ENCODE measurements at places on chromosomes 4 and X. TPM values are rescaled to one million over a fixed set of nuclear protein-coding genes. Genes with fewer than 3 reads are reported as not detected.

DNA sequence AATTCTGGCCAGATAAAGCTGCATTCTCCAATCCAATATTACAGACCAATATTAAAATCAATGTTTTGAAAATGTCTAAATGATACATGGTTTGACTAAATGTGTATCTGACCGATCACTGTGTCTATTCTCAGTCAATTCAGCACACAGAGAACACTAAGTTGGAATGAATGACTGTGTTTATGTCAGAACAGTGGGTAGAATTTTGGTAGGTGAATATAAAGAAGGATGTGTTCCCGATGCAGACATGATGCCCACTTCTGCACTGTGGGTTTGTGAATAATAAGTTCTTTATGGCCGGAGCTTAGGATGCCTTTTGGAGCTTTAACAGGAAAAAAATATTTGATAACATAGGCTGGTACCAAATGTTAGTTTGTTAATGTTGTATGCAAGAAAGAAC is 113.2 kb upstream of the GIMD1 start:
- H3K27me3 ChIP-seq, result no peaks in the 10 kb centered on the region
- no peak overlapping the region for H3K4me3 ChIP-seq
- DNase-seq, result no peak
- no peaks in the 10 kb centered on the region for H3K4me1 ChIP-seq

FREM3 gene
- total RNA-seq, result not detected

DNA sequence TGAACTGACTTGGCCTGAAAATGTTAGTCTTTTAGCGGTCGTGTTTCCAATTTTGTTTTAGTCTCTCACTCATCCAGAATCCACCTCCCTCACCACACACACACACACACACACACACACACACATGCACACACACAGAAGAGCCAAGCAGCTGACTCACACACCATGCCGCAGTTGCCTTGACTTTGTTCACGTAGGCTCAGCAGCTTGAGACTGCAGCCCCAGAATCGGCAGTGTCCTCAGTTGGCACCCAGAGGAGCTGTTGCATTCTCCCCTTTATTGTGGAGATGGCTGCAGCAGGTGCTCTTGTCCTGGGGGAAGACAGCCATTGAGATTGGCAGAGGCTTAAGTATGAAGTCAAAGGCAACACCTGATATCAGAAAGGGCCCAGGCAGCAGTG is 20.9 kb upstream of the XPNPEP2 start:
- no peaks in the 10 kb centered on the region for H3K4me1 ChIP-seq
- no peaks in the 10 kb centered on the region for H3K36me3 ChIP-seq
- no peaks in the 10 kb centered on the region for H3K27me3 ChIP-seq
- H3K4me3 ChIP-seq, result no peak overlapping the region
- no peak overlapping the region for H3K27ac ChIP-seq

SSX2 gene
- not detected for total RNA-seq

PITX2 gene
- 93.3 TPM for total RNA-seq

Data from SJCRH30 (cell line).